ENCODE measurements at places on chromosomes 7 and 10.
A peak's percentile ranks its signal among the peaks of the same experiment; 100 is the strongest.

DNA sequence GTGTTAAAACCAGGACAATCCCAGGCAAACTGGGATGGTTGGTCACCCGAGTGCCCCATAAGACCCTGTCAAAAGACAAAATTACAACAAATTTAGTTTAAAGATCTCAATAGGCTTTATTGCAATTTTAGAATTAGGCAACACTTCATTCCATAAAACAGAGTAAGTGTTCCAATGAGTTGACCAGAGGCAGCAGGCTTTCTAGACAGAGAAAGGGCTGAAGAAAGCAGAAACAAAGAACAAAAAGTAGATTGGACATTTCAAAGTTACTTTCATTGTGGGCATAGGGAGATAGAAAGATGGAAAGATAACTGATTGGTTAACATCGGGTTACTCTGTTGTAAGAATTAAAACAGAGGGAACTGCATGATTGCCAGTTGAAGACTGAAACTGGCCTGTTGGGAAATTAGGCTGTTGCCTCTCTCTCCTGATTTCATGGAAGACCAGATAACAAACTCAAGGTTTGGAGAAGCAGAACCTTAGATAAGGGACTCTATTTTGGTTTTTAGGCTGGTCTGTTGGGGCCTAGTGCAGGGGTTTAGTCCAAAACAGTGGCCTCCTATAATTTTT lies 36.3 kb downstream of the ENTPD1 start:
- DNase-seq = no peak

DNA sequence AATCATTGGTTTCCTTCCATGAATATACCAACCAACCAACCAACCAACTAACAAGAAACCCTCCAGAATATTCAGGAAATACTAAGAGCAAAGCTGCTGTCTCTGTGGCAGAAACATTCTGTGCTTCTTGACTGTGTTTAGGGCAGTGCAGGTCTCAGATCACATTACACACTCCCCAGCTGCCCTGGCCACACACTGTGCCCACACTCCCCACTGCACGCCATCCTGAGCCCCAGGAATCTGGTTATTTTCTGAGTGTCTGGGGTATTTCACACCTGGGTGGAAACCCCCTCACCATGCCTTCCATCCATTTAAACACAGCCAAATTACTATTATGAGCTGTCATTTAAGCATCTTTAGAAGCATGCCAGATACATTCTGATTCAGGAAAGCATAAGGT lies 183.7 kb upstream of the ANK3 start:
- DNase-seq = no peak

- DNase-seq = peak; percentile 79
Measured at GRCh38 chr10:317271-317769, 182.1 kb downstream of the ZMYND11 start.

DNA sequence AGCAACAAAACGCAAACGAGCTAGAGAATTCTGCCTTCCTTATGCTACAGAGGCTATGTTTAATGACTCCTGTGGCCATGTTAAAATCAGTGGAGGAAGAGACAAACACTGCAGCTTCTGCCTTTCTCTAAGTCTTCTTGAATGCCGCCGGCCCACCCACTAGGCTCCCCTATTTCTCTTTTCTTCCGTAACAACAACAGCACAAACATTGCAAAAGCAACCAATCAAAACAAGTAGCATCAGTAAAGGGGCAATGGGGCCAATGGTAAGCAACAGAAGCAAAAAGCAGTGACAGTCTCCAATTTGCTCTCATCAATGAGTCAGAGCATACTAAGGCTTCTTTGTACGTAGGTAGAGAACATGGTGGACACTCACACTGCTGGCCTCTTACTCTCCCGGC lies 26.8 kb downstream of the DNAJC1 start:
- DNase-seq = no peak

DNA sequence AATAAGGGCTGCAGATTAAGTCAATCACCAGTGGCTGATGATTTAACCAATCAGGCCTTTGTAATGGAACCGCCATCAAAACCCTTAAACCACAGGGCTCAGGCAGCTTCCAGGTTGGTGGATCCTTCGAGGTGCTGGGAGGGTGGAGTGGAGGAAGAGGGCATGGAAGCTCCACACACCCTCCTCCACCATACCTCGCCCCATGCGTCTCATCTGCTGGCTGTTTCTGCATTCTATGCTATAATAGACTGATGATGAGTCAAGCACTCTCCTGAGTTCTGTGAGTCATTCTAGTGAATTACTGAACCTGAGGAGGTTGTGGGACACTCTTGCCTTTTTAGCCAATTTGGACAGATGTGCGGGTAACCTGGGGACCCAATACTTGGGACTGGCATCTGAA lies 43.9 kb downstream of the CHST15 start:
- DNase-seq = peak; percentile 31

GRCh38 chr7:117312593-117313580 lies 10.0 kb downstream of the WNT2 start:
- no peak for DNase-seq

DNA sequence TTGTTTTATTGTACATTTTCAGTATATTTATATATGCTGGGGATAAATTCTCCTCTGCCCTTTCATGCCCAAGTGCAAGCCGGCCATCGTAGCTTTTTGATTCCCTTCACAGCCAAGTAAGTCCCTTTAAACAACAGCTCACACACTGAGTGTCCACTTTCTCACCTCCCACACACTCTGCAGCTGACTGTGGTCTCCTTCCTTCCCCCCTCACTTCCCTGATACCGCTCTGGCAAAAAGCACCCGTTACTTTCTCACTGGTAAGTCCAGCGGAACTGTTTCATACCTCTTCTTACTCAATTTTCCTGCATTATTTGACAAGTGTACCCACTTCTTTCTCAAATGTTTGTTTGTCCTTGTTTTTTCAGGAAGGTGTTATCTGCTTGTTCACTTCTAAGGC lies 35.2 kb downstream of the MGAM start:
- DNase-seq = no peak

DNA sequence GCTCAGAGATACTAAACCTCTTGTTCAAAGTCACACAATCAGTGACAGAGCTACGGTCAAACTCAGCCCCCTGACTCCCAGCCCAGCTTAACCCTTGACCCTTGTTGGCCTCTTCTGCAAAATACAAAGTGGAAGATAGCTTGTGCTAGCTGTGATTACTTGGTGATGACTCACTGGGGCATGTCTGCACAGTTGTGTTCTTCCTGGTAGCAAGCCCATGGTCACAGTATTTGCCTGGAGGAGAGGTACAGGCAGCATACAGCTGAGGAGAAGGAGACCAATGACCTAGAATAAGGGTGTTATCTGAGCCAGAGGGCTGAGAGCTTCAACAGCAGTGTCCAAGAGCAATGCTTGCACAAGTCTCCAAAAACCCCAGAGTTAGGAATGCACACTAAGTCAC lies 5.7 kb upstream of the HSPA12A start:
- DNase-seq = peak; percentile 66

GRCh38 chr10:17092216-17092944 lies 37.2 kb downstream of the CUBN start:
- DNase-seq = no peak

DNA sequence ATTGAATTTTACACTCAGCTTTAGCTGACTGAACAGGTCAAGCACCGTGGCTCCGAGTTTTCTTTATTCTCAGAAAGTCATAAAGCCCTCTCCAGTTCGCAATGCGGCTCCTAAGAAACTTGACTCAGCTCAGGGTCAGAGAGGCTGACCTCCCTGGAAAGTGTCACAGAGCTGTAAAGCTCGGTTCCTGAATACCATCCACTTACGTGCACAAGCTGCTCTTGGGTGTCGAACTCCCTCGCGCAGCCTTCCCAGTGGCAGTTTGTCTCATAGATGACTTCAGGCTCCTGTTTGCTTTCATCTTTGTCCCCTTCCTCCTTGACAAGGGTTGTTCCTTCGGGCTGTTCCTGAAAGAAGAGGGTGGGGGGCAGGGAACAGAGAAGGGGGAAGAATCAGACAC lies 213.7 kb downstream of the GLI3 start:
- DNase-seq = no peak

GRCh38 chr7:148791546-148791945 lies 92.5 kb downstream of the EZH2 start:
- no peak for DNase-seq

DNA sequence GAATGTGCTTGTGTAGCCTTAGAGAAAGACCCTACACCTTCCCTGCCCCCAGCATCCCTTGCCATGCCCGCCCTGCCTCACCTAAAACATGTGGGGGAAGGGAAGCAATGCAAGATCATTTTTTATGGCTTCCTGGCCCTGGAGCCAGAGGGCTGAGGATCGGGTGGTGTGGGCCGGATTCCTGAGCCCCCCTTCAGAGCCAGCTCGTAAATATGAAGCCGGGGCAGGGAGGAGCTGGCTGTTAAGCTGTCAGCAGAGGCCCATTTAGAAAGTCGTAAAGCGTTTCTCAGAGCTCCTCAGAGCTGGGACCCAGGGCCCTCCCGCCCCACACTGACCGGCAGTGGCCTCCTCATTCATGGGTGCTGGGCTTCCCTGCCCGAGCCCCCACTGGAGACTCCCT lies 23.9 kb downstream of the UNC5B start:
- no peak for DNase-seq

DNA sequence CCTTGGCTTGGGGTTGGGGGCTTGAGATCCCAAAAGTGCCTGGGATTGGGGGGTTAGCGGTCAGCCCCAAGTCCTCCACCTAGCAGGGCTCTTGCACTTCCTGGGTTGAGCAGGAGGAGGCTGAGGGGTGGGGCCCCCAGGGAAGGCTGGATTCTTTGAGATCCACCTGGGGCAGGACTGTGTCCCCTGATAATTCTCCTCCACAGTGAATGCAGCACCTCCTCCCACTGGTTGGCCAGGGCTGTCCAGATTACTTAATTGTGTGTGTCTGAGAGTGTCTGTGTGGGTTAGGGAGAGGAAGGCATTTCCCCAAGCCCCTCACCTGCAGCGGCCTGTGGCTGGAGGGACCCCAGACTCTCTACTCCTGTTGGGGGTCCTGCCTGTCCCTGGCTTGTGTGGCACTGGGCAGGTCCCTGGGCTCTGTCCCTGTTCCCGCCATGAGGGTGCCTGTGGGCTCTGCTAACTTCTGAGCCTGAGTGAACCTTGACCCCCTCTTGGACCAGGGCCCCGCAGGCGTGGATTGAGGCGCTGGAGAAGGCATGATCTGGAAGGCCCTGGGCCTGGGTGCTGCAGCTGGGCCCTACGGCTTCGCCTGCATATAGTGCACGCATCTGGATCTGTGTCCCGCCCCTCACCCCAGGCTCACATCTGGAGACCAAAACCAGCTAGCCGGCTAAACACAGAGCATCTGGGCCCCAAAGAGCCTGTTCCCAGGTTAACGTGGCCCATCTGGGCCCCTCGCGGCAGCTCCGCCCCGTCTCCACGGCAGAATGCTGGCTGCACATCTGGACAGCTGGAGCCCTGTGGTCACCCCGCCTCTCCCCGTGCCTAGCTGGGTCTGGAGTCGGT lies 10.4 kb downstream of the TMEM270 start:
- no peak for DNase-seq

- no peak for DNase-seq
Measured at GRCh38 chr7:51980812-51981211, 664.2 kb upstream of the COBL start.

DNA sequence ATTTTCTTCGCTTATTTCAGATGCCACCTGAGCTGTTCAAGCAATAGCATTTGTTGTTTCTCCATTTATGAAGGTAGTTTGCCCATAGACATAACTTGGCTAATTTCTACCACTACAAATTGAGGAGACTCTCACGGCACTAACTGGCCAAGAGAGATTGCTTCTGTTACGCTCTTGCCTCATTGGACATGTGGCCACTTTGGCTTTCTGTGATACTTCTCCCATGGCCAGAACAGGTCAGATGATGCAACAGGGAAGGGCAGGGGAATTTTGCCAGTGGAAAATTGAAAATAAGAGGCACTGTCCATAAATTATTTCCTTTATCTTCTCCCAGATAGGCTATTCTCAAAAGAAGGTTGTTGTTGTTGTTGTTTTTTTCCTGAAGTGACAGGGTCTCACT lies 1633.3 kb upstream of the LRRTM3 start:
- no peak for DNase-seq

DNA sequence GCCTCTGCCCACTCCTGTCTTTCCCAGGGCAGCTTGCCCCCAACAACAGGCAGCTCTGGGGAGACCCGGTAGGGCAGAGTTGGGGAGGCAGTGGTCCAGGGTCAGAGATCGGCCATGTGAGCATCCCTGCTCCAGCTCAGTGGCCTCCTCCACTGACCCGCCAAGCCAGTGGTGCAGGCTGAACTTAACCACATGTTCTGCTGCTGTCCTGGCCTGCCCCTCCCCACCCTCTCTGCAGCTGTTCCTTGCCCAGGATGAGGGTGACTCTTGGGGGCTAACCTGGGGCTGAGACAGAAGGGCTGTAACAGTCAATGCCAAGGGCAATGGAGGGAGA lies 349.3 kb downstream of the PLXNA4 start:
- no peak for DNase-seq

DNA sequence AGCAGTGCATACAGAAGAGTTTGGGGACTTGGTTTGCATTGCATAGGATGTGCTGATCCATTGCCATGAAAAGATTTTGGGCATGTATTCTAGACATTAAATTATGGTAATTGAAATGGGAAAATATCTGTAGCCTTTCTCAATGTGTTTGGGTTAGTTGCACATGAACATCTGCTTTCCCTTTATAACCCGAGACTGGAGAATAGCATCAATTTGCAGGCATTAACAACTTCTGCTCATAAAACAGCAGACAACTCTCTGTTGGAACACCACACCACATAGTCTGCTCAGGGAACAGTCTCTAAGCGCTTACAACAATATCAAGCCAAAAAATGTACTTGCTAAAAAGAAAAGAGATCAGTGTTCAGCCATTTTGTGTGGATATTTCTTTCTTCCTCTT lies 1391.1 kb upstream of the LRRTM3 start:
- no peak for DNase-seq

GRCh38 chr10:85650791-85651496 lies 715.7 kb downstream of the GRID1 start:
- DNase-seq = no peak

DNA sequence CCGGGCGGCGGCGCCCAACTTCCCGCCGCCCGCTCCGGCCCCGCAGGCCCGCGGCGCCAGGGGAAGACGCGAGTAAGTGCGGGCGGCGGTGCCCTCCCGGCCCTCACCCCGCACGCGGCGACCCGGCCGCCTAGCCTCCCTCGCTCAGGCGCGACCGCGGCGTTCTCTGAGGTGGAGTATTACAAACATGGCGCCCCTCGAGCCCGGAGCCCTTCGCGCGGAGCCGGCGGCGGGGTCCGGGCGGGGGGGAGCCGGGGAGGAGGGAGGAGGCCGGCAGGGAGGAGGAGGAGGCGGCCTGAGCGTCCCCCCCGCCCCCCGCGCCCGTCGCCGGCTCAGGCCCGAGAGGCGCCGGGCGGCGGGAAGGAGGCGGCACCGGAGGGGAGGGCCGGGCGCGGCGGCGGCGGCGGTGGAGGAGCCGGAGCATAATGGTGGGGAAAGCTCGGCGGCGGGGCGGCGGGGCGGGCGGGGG lies at the start of gene ZMYND11:
ZMYND11 (plus strand) TSS at position 324 of the 469 bp plus-strand sequence. CDS start 44,558 bp downstream, outside the sequence.
- DNase-seq = peak; percentile 74

All from AG08395 (cell line).